ENCODE measurements at places on chromosomes 2 and 18.

DNA sequence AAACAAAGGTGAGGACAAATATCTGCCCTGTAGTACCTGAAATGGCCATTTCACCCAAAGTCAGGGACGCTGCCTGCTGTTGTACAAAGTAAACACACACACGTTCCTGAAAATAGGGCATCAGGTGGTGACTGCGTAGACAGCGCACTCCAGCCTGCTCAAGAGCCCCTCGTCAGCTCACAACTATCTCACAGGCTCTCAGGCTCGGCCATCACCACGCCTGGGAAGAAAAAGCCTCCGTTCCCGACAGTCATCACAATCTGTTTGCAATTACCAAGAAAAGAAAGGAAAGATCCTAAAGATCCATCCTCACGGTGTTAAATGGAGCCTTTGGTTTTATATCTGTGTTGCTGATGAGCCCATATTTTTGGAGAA, 230.2 kb downstream of the ZNF516 start:
- no peak for DNase-seq

- no peak for DNase-seq
These were observed 32.0 kb upstream of the INHBB start for GRCh38 chr2:120313695-120314615.

DNA sequence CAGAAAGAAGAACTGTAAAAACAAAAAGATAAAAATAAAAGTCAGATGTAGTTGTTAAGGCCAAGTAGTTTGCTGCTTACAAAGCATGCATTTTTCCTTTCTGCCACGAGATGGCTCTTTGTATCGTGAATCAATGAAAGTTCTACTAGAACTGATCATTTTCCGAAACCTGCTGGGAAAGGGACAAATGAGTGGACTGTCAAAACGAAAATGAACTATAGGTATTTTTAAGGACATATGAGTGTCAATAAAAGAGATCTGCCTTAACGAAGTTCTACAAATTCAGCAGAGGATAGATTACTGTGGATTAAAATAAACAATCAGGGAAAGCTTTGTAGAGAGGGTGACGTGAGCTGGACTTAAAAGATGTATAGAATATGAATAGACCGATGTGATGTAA, 15.0 kb upstream of the ELOA2 start:
- no peak for DNase-seq

GRCh38 chr2:39666491-39667101, 879 bp downstream of the TMEM178A start:
- DNase-seq: no peak

DNA sequence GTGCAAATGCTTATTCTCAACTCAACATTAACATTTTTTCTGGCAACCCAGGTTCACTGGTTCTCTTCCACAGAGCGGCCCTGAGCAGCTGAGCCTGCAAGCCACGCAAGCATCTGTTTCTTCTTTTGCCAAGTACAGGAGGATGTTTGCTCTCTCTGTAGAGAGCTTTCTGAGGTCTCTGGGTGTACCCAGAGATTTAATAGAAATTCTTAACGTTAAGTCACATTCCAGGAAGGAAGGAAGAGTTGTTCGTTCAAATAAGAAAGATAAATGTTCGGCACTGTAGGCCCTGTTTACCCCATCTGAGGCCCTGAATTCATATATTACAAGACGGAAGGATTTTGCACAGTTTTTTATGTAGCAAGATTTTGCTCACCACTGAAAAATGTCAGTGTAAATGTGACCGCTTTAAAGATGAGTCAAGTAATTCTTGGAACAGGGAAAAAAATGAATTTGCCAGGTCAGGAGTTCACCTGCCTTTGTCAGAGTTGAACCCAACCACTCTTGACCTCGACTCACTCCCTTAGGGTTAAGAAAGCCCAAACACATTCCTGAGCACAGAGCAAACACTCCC, 30.1 kb downstream of the KCTD18 start:
- no peak for DNase-seq

DNA sequence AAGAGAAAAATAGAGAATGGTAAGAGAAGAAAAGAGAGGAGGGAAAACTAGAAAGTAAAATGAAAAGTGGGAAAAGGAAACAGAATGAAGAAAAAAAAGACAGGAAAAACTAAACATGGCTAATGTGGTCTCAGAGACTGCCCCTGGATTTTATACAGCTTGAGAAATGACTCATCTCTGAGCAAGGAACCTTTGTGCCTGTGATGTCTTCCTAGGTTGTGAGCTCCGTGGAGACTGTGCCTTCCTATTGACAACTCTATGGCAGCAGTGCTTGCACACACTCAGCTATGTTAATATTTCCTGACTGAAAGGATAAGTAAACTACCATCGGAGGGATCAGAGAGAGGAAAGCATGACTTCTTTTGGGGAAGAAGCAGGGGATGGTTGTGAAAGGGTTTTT, 203.8 kb downstream of the RDH14 start:
- no peak for DNase-seq

- DNase-seq: no peak
These were observed 344.5 kb upstream of the CYRIA start for GRCh38 chr2:17010104-17010503.

Data from NCI-H1417 treated with DMSO at 0.1 percent for 48 hours (cell line).